ENCODE measurements at places on chromosomes 7 and 10.

DNA sequence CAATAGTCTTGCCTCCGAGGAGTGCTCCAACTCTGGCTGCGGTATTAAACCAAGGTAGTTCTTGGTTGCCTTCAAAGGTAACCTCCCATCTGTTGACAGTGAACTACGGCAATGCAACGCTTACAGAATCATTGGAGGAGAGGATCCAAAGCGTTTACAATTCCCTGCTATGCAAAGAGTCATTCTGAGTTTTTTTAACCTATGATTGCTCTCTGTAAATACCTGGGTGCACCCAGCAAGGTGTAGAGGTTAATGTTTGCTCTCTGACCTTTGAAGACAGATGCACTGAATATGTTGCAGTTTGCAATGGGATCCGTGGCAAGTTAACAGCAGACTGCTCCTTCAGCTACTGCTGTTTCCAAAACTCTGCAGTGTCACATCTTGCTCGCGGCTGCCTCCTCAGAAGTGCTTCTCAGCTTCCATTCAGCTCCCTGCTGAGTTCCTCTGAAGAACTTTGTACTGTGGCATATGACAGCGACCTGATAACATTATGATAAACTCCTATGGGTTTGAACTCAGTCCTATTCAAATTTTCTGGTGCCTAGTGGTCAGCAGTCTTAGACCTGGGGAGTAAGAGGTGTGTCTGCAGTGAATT lies 29.0 kb downstream of the KIAA1217 start:
- DNase-seq, result no peak

- DNase-seq, result no peak
Observed at GRCh38 chr7:149067869-149068268, 22.6 kb downstream of the ZNF786 start.

DNA sequence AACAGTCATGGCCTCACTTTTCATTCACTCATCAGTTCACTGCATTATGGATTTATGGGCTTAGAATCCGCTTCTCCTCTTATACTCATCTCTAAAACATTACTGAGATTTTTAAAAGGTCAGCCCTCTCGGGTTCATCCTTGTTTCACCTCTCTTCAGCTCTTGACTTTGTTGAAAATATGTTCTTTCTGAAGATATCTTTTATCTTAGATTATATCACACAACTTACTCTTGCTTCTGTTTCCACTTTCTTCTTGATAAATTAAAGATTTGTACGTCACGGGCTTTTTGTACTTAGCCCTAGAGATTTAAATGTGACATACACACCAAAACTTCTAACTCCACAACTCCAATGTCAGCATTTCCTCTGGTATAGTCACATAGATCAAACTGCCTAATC lies 342.5 kb upstream of the TMEM229A start:
- no peak for DNase-seq

GRCh38 chr7:157668221-157668883 lies 331.5 kb downstream of the DNAJB6 start:
- DNase-seq, result no peak

DNA sequence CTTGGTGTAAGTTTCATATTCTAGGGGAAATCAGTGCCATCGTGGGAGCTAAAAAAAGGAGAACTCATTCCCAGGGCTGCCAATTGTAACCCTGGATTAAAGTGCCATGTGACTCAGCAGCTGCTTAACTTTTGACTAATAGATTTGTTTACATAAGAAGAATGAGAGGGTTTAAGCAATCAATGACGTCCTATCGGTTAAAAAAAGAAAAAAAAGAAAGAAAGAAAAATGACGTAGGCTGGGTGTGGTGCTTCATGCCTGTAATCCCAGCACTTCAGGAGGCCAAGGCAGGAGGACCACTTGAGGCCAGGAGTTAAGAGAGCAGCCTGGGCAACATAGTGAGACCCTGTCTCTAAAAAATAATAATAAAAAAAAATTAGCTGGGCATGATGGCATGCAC lies 116.2 kb upstream of the AFAP1L2 start:
- DNase-seq, result no peak

DNA sequence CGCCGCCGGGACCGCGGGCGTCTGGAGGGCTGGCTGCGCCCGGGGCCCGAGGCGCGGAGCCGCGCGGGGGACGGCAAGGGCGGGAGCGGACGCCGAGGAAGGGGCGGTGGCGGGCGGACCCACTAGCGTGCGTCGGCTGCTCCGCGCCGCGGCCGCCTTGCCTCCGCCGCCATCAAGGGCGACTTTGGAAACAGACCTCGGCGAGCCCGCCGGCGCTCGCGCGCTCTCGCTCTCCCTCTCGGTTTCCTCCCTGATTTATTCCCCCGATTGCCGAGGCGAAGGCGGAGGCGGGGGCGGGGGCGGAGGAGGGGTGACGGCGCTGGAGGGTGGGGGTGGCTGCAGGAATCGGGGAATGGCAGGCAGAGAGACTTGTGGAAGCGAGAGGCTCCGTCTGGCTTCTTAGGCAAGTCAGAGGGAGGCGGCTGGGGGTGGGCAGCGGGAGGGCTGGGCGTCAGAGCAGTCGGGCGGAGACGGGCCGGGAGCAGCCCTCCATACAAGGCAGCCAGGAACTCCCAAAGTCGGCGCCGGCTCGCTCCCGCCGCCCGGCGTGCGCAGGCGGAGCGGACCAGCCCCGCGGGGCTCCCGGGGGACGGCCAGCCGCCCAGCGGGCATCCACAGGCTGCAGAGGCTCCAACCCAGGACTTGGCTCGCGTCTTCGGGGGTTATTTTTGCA lies at the start of gene CACNA2D1:
CACNA2D1 (minus strand) TSS at position 231 of the 673 bp plus-strand sequence.
- DNase-seq, result no peak

GRCh38 chr10:117723343-117723742 lies 180.8 kb downstream of the EMX2 start:
- no peak for DNase-seq

DNA sequence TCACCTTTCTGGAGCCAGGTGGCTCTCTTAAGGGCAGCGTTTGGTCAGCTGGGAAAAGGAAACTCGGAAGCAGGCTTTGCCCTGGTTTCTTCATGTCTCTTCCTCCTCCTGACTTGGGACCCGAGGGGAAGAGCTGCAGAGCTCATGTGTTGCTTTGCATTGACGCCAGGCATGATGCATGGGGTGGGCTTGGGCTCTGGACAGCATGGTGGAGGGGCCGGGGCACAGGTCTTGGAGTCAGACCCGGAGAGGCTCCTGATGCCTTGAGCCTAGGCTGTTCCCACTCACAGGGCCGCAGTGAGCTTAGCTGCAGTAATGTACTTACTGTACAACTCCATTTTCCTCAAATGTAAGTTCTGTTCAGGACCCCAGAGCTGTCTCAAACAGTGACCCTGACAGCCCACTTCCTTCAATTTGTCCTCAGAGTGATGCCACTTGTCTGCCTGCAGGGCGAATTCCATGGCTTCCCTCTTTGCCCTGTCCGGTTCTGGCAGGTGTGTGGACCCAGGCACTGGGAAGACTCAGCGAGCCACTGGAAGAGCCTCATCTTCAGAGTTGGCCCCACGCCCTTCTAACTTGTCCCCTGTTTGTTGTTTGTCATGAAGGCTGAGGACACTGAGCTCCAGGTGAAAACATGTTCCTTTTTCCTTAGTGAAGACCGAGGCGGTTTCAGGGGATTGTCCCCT lies 50.2 kb downstream of the ZNF467 start:
- no peak for DNase-seq

GRCh38 chr7:8147760-8148463 lies 114.1 kb downstream of the ICA1 start:
- DNase-seq, result no peak

GRCh38 chr10:78371136-78371535 lies 337.5 kb downstream of the RPS24 start:
- DNase-seq, result no peak

DNA sequence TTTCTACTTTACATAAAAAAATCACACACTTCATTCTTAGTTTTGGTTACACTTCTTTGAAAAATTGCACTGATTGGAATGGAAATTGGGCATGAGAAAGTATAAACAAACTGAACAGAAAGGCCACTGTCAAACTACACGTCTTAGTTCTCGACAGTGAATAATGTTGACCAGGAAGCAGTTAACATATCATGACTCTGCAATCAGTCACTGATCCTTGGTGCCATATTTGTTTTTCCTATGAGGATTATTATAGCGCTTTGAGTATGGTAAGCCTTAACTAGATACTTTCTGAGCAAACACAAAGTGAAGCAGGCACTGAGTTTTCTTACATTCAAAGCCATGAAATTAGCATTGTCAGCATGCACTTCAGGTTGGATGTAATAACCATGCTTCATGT lies 495.1 kb upstream of the ANKRD30A start:
- no peak for DNase-seq

- DNase-seq, result no peak
Observed at GRCh38 chr7:117320523-117320922, 2.3 kb downstream of the WNT2 start.

DNA sequence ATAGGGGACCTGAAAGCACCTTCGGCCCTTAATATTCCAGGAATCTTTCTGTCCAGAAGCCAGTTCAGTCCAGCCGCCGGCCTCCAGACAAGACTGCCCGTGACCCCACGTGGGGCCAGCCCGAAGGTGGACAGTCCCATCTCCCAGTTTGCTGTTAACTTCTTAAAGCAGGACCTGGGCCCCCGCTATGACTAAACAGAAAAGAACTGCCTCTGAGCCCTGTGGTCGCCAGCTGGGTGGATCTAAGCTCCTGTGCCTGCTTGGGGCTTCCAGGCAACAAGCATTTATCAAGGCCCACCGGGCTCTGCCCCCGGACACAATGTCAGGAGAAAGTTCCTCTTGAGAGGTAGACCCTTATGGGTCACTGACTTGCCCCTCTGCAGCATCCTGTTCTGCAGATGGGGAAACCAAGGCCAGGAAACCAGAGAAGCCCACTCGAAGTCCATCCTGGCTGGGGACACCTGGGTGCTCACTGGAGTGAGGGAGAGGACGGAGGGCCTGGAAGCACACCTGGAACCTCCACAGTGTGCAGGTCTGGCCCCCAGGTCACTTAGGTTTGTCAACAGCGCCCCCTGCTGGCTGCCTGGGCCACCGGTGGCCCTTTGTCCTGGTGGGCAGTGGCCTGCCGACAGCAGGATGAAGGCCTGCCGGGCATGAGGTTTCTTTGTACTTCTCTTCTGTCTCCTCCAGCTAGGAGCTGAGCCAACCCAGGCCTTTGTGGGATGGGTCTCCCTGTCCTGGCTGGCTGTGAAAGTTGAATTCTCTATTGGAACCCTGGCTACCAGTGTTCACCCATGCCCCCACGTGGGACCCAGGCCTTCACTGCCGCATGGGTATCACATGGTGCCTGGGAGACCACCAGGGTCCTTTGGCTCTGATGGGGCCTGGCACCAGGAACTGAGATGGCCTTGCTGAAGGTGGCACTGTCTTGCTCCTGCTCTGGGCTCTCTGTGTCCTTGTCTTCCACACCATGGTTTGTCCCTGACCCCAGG lies 128.0 kb downstream of the ZMIZ1 start:
- DNase-seq, result peak; percentile 78

GRCh38 chr7:34208878-34209621 lies 303.7 kb downstream of the BMPER start:
- no peak for DNase-seq

GRCh38 chr10:4450981-4451908 lies 374.8 kb upstream of the AKR1E2 start:
- DNase-seq, result no peak

- no peak for DNase-seq
Observed at GRCh38 chr7:96921231-96921630, 84.1 kb upstream of the DLX6 start.
